ENCODE measurements at places on chromosomes 4 and X. TPM values are rescaled to one million over a fixed set of nuclear protein-coding genes. Genes with fewer than 3 reads are reported as not detected.

- no peak for DNase-seq
These were observed 727.8 kb upstream of the LCORL start for GRCh38 chr4:18749391-18749790.

GRCh38 chr4:15738877-15739276 lies 36.0 kb downstream of the BST1 start:
- no peak for DNase-seq

Gene MAP7D2
- total RNA-seq = 3.0 TPM

Gene TSPAN6
- 25.7 TPM for total RNA-seq

- DNase-seq = no peak
These were observed 44.9 kb upstream of the NDST4 start for GRCh38 chr4:115158296-115158695.

Gene XK
- total RNA-seq = 7.4 TPM

All from glutamatergic neuron (in vitro differentiated cells).